Lung (tissue), 17 donors: ENCODE measurements at places on chromosomes 2 and 18. TPM values are rescaled to one million over a fixed set of nuclear protein-coding genes. Genes with fewer than 3 reads are reported as not detected.

DNA sequence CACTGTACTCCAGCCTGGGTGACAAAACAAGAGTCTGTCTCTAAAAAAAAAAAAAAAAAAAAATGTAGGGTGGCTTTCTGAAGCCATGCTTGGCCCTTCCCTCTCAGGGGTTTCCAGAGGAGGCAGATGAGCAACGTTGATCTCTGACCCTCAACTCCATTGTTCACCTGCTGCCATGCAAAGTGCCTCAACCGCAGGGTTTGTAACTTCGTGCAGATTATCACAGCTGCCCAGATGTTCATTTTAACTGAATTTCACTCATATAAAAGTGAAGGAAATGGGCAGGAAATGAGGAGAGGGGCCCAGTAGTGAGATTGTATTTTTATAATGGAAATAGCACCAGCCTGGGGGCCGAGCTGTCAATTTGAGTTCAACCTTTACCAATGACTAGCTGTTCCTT, 14.9 kb upstream of the B3GNT2 start:
- H3K27ac ChIP-seq = no peak overlapping the region
- DNase-seq = no peak
- H3K4me3 ChIP-seq = no peak overlapping the region
- peaks cover 17% of the 10 kb centered on the region for H3K4me1 ChIP-seq
- H3K27me3 ChIP-seq = no peaks in the 10 kb centered on the region

- H3K4me1 ChIP-seq = no peaks in the 10 kb centered on the region
- no peaks in the 10 kb centered on the region for H3K36me3 ChIP-seq
- H3K27ac ChIP-seq = no peak overlapping the region
- H3K27me3 ChIP-seq = no peaks in the 10 kb centered on the region
Measured at GRCh38 chr2:43238176-43238575, 11.8 kb upstream of the ZFP36L2 start.

- H3K4me3 ChIP-seq = no peak overlapping the region
- no peaks in the 10 kb centered on the region for H3K4me1 ChIP-seq
- H3K27me3 ChIP-seq = no peaks in the 10 kb centered on the region
- no peak overlapping the region for H3K27ac ChIP-seq
- DNase-seq = no peak
Measured at GRCh38 chr2:166841152-166841551, 47.1 kb upstream of the XIRP2 start.

- no peaks in the 10 kb centered on the region for H3K27me3 ChIP-seq
- no peaks in the 10 kb centered on the region for H3K36me3 ChIP-seq
- no peak overlapping the region for H3K4me3 ChIP-seq
- no peak overlapping the region for H3K27ac ChIP-seq
- peaks cover 3% of the 10 kb centered on the region for H3K4me1 ChIP-seq
- no peak for DNase-seq
Measured at GRCh38 chr2:64268330-64269048, 124.3 kb upstream of the PELI1 start.

Gene HOXD1
- polyA plus RNA-seq = 3.2 TPM
